ENCODE measurements at places on chromosomes 6 and 20.

DNA sequence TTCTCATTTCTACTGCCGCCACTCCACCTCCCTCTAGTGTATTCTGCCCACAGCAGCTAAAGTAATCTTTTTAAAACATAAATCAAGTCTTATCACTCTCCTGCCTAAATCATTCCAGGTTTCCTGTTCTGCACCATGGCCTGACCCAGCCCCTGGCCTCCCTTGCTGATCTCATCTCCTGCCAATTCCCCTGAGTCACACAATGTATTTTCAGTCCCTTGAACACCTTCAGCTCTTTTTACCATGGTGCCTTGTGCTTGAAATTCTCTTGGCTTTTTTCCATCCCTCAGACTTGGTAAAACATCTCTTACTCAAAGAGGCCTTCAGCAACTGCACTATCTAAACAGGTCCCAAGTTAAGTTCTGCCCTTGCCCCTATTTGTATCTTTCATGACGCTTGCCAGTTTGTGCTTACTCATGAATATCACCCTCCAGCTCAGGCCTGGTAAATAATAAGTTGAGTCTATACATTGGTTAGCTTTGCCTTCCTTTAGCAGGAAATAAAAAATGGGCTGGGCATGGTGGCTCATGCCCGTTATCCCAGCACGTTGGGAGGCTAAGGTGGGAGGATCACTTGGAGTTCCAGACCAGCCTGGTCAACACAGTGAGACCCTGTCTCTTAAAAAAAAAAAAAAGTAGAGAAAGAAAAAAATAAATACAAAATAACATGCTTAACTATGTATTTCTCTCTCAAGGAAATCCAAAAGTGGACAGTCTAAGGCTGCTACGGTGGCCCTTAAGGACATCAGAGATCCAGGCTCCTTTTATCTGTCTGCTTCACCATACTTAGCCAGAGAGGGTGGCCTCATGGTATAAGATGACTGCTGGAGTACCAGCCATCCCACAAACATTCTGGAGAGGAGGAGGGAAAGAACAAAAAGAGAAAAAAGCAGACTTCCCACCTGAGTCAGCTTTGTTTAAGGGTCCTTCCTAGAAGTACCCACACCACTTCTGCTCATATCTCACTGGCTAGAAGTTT, 62.2 kb downstream of the ARFGEF2 start:
- DNase-seq = peak; percentile 33

GRCh38 chr20:21381619-21382018, 15.7 kb downstream of the NKX2-4 start:
- no peak for DNase-seq

DNA sequence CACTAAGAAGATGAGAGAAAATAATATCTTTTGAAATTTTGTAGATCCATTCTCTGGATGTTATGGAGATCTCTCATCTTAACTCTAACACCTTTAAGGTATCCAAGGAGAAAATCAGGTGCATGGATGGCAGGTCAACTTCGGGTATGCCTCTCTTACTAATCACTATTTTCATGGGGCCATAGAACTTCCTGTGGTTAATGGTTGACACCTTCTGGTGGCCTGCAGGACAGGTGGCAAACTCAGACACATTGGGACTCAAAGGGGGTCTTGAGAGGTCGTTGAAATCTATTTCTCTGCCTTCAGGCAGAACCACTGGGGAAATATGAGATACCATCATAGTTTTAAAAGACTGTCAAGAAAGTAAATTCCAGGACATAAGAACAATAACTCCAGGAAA, 76.5 kb downstream of the ADAT2 start:
- DNase-seq = no peak

GRCh38 chr6:163302747-163303146, 111.8 kb upstream of the QKI start:
- DNase-seq = no peak

GRCh38 chr20:635893-636338, 17.1 kb downstream of the SRXN1 start:
- no peak for DNase-seq

- DNase-seq = no peak
Observed at GRCh38 chr6:94099072-94099471, 679.7 kb upstream of the EPHA7 start.

DNA sequence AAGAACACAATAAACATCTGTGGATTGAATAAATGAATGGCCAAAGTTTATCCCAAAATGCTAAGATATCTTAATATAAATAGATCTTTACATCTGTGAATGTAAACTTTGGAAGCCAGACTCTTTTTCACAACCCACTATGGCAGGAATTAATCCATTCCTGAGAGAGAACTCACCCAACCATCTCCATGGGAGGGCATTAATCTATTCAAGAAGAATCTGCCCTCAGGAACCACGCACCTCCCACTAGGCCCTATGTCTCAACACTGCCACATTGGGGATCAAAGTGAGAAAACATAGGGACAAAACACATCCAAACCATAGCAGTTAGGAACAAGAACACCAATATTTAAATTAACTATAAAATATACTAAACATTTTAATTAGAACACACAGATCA, 3.4 kb downstream of the UBE3D start:
- no peak for DNase-seq

DNA sequence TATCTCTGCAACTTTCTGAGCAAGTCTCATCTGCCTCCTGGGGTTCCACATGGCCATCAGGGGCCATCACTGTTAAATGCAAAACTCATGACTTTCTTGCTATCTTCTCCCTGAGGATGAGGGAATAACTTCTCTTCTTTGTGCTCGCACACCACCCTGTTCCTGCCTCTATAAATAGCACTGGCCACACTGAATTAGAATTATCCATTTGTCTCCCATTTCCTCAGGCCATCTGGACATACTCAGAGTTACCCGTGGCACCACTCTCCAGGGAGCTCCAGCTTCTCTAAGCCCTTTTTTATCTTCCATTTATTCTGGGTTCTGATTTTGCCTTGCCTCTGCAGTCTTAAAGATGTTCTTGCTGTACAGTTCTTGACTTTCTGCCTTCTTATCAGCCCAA, 72.8 kb upstream of the ECI2 start:
- no peak for DNase-seq

DNA sequence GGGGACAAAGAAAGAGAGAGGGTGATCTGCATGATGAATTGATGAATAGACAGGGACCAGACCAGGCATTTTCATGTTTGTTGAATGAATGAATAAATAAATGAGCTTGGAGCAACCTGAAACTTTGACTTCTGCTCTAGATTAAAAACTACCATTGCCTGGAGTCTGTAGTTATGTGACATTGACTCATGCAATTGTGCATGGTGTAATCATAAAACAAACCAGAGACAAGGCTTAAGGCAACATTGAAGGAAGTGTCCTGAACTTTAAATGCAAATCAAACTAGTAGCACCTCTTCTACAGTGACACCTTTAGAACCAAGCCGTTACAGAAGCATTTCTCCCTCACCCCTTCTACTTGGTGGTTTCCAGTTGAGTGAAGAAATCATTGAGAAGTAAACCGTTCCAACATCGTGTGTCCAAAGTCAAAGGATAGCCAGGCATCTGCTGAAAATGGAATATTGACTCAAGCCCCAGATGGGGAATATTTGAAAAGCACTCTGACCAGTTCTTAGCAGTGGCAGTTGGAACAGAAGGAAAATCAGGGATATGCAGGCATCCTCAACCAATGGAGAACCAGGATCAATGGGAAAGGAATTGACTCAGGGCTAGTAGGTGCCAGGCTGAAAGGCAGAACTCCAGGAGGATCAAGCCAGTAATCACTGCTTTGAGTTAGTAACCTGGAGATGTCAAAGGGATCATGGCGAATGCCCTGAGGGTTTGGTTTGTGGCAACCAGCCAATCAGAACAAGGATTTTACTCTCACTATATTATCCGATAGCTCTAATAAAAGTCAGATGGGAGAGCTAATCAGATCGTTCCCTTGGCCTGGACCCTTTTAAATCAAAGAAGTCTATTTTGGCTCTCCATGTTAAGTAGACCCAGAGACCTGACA, 171.2 kb upstream of the TSHZ2 start:
- no peak for DNase-seq

DNA sequence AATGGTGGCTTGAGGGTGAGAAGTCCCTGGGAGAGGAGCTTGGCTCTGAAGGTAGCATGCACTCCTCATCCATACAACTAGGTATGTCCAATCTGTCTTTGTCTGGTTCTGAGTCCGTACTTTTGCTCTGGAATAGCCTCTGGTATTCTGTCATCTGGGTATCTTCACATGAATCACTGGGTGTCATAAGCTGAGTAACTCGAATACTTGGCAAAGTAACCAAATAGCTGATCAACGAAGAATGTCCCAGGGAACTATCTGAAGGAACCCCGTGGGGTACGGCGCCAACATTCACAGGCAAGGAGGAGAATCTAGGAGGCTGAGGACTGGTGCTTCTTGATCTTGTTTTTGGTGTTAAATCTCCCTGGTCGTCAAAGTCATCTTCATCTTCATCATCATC, 184.8 kb downstream of the HIVEP2 start:
- DNase-seq = peak; percentile 72

DNA sequence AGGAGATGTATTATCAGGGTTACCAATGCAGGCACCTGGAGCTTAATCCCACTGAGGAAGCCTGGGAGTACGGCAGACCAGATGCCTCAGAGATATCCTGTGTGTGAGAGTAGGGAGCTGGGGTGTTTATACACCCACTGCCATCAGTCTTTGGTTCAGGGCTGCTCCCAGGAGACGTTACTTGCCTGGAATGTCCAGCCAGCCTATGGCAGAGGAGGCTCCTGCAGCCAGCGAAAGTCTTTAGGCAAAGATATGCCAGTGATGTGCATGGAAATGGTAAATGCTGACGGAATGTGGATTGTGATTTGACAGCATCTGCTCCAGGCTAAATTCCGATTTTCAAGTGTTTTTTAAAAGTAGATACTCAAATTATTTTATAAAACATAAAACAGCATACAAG, 282.0 kb downstream of the BTBD3 start:
- no peak for DNase-seq

DNA sequence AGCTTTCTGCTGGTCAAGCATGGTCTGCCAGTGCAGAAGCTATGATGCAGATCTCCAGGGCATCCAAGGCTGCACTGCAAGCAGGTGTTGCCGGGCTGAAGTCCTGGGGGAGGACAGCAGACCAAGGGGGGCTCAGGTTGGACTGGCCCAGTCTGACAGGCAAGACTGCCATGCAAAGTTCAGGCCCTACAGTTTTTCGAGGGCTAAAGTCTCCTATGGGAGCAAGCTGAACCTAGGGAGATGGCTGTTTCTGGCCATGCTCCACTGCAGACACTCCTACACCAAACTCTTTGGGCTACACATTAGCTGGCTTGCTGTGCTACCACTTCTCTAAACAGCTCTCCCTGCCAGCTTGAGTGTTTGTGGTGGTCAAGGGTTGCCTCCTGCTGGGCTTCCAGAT, 130.0 kb upstream of the SYNCRIP start:
- no peak for DNase-seq

Data from GM04503 (cell line).